WERI-Rb-1 (cell line): ENCODE measurements at places on chromosomes 4 and X.

GRCh38 chrX:39504850-39505259 is 592.9 kb downstream of the BCOR start:
- no peak for DNase-seq

DNA sequence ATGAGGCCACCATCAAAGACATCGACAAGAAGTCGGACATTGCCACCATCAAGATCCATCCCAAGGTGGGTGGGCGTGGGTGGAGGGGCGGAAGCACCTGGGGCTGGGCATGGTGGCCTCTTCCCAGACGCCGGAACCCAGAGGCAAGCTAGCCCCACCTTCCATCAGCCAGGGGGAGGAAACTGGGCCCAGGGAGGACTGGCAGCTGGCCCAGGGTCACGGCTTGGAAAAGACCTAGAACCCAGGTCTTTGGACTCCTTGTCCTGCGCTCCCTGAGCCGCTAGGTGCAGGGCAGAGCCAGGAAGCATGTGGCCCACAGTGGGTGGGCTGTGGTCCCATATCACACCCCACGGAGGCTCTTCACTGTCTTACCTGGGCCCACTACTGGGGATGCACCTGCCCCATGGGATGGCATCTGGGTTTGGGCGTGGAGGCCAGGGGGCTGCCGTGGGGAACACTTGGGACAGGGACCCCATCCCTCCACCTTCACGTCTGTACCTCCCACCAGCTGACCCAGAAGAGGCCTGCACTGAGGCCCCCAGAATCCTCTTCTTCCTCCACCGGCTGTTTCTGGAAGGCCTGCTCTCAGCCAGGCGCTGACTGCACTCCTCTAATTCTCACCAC is 17.3 kb downstream of the HTRA3 start:
- DNase-seq = no peak

DNA sequence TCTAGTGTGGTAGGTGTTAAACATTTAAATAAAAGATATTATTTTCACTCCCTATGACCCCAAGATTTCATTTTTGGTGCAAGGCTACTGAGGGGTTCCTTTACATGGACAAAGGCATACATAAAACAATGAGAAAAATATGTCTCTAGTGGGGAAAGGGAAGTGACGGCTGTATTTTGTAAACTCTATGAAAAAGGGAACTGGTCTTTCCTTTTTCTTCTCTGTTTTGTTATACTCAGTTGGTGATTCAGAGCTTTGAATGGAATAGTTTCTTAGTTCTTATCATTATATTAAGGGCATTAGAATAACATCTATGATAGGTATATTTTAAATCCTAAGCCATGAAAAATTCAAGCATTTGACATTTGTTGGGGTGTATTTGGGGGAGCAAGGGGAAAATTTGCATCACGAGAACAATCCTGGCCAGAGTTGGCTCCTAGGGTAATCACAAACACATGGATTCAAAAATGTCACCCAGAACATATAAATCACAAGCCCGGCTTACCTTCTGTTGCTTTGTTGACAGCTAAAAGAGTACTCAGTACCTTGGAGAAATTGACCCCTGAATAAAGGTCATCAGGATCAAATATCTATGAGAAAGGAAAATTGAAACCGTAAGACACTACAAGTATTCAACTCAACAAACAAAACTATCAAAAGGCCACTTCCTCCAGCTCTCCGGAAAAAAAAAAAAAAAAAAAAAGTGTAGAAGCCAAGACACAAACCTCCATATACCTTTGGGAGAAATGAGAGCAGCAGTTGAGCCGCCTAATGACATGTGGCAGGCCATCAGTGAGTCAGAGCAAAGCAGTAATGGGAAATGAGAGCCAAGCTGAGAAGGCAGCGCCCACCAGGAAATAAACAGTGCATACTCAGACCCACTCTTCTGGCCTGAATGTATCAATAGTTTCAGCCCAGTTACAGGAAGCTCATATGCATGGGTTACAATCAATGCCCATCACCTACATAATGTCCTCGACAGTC is 33.4 kb downstream of the ARHGEF6 start:
- DNase-seq = no peak

DNA sequence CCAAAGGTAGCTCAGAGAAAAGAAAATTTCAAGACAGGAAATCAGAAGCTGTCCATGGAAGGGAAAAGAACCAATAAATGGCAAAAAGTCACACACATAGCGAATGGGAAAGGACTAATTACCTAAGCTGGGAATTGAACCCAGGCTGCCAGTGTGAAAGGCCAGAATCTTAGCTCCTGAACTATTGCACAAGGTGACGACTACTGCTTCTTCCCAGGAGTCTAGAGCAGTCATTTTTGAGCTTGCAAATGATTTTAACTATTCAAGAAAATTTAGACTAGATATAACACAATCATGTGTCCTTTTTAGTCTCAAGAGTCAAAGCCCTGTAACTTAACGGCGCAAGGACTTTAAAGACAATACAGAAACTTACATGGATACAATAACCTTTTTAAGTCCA is 34.1 kb upstream of the ZNF81 start:
- no peak for DNase-seq

GRCh38 chr4:4394644-4395043 is 7.7 kb downstream of the NSG1 start:
- DNase-seq = no peak

DNA sequence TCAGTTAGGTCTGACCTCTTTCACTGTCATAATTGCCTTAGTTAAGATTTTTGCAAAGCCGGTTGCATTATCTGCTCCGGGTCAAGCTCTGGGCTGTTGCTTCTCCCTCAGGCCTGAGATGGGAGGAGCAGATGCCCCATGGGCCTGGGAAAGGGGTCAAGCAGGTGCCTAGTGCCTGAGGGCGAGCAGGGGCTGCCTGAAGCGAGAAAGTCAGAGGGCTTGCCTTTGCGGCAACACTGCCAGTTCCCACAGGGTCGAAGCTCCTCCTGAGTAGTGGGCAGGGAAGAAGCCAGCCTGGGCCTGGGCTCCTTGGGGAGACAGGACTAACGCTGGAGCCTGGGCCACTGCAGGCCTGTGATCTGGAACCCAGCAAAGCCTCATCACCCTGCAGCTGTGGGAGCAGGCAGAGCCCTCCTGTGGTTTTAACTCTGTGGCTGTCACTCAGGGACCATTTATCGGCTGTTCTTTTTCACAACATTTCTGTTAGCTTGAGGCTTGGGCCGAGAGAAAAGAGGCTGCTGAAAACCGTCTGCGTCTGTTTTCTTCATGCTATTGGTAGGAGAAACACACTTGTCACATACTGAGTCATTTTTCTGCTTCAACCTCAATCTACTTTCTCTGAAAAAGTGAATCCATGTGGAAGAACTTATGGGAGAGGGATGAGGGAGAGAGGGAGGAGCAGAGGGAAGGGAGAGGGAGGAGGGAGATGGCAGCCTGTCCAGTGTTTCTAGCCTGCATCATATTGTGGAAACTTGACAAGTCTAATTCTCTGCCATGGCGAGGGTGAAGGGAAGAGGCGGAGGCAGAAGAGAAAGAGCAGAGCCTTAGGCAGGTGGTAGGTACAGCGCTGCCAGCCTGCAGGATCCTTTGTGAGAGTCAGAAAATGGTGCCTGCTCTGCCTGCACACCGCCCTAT is 68.4 kb downstream of the RHOH start:
- no peak for DNase-seq

GRCh38 chr4:48683784-48684666 is 96.1 kb downstream of the FRYL start:
- no peak for DNase-seq

GRCh38 chr4:38572793-38573192 is 91.2 kb upstream of the KLF3 start:
- DNase-seq = no peak

DNA sequence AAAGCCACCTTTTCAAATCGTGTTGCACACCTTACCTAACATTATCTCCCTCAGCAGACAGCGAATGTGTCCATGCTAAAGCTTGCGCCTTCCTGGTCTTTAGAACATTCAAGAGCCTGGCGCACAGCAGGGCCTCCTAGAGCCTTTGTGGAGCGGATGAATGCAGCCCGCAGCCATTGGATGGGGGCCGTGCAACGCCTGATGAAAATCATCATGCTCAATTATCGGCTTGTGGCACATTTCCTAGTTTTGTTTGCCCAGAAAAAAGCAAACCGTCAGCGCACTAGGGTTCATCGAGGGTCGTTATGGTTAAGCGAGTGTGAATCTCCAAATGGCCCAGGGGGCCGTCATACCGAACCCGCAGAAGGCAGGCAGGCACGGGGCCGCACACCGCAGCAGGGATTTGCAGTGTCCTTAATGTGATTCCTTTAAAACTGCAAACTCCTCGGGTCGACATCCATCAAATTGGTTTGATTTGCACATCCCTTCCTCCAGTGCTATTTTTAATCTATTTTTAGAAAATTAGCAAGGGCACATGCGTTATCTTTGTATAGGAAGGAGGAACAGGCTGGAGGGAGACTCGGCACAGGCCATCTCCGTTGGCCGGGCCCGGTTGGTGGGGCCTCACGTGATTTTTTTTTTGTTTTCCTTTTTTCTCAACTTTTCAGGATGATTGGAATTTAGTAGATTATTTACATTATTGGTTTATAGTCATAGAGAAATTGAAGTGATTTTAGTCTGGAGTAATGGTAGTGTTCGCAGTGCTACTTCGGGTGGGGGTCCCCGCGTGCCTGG is 53.1 kb downstream of the ABLIM2 start:
- DNase-seq = no peak

DNA sequence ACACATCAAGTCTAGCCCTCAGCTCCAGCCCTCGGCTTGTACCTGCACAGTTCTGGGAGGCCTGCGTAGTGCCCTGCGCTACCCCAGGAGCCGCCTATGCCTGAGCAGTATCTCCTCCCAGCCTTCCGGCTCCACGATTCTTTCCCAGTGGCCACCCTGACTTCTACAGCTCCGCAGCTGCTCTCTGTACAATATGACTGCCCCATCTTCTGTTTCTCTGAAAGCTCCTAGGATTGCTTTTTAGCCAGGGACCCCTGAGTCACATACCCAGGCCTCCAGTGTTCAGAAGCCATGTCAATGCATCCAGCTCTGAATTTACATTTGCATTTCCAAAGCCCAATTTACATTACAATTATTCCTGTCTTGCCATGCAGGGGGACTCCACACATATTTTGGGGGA is 135.5 kb downstream of the PJA1 start:
- DNase-seq = no peak

GRCh38 chrX:44747969-44748368 is 95.9 kb upstream of the DUSP21 start:
- no peak for DNase-seq

DNA sequence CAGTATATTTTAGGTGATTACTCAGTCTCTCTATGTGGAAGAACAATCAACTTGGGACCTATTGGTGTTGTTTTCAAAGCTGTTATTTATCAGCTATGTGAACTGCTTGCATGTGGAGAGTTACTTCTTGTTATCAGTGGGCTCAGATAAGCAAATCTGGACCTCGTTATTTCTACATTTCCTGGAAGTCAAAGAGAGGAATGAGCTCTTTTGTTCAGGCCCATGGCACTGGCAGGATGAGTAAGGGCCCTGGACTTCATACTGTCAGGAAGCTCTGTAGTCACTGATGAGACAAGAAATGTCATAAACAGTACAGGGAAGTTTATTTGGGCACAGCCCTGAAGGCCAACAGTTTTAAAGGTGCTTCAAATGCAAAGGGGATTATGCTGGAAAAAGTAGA is 760.6 kb upstream of the EPHA5 start:
- DNase-seq = no peak

GRCh38 chr4:55092504-55092903 is 32.9 kb downstream of the KDR start:
- no peak for DNase-seq

DNA sequence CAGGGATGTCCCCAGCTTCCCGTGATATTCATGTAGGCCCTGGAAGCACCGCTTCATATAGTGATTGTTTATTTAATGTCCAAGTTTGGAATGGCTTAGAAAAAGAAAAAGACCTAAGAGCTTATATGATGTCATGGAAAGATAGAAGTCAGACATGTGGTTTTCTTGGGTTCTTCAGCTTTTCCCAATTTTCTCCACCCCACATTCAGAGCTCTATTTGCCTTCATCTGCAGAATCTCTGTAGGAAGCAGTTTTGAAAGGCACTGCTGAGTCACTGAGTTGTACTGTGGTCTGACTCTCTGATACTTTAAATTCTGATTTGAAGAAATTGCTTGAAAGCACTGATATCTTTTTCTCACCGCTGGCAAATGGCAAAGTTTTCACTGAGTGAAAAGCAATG is 120.6 kb upstream of the EDNRA start:
- DNase-seq = no peak

DNA sequence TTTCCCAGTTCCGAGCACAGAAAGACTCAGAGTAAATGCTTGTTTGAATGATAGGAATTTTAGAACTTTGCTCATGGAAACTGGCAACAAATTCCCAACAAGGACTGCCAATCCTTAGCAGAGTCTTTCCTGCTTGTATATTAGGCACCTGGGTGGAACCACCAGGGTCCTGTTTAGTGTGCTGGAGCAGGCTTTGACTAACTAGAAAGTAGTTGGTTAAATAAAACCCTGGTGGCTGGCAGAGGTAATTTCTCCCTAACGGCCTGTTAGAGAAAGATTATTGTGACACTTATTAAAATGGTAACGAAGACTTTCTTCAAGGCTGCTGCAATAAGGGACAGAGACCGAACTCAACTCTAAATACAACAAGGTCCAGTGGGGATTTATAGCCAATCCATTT is 103.6 kb upstream of the TEX13D start:
- DNase-seq = no peak

GRCh38 chr4:133439830-133440229 is 290.7 kb downstream of the PCDH10 start:
- no peak for DNase-seq

GRCh38 chr4:139676913-139677585 is 11.4 kb downstream of the MGST2 start:
- no peak for DNase-seq

GRCh38 chr4:25101836-25102235 is 58.4 kb downstream of the SEPSECS start:
- DNase-seq = no peak

DNA sequence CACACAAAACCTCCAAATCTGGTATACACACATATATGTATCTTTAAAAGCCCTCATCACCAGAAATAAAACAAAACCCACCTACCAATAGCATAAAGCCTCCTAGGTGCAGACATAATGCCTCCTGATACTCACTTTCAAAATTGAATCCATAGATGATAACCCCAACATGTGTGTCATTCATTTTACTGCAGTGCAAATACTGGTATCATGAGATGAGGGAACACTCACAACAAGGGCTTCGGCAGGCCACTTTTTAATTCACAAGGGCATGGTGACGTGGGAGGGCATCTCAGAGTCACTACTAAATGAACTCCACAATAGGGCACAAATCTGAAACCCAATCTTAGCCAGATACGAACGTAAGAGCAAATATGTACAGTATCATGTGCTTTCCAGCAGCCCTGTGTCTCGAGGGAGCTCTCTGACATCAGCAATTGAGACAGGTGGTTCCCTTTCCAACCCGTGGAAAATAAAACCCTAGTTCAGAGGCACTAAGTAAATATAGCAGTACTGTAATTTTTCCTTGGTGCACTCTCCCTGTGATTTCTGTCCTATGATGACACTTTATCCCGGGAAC is 14.1 kb upstream of the PPARGC1A start:
- no peak for DNase-seq

GRCh38 chr4:180054291-180054690 is 2188.9 kb upstream of the TENM3 start:
- DNase-seq = no peak
